Putamen (tissue), 1 donor: ENCODE measurements at places on chromosomes 6 and 20.

GRCh38 chr20:23823621-23824324 lies 2.8 kb downstream of the CST2 start:
- DNase-seq: peak; percentile 28

DNA sequence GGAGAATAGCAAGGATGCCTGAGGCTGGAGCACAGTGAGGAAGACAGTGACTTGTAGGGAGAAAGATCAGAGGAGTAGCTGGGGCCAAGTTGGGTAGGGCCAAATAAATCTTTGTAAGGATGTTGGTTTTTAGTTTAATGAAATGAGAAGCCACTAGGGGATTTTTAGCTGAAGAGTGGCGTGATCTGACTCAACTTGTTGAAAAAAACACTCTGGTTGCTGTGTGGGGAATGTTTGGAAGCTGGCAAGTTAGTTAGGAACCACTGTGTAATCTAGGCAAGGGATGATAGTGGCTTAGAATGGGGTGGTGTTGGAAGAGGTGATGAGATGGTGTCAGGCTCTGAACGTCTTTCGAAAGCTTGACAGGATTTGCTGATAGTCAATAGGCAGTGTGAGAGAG lies 176.1 kb upstream of the HDDC2 start:
- no peak for DNase-seq

- DNase-seq: no peak
Measured at GRCh38 chr20:17169585-17170136, 57.2 kb upstream of the PCSK2 start.

- DNase-seq: peak; percentile 61
Measured at GRCh38 chr6:151240791-151241642, 1.2 kb downstream of the AKAP12 start.

- DNase-seq: no peak
Measured at GRCh38 chr20:8151372-8151771, 19.3 kb downstream of the PLCB1 start.

- DNase-seq: peak; percentile 22
Measured at GRCh38 chr20:36439040-36439730, 102.1 kb upstream of the MYL9 start.

GRCh38 chr20:14919501-14920081 lies 582.2 kb upstream of the FLRT3 start:
- no peak for DNase-seq

DNA sequence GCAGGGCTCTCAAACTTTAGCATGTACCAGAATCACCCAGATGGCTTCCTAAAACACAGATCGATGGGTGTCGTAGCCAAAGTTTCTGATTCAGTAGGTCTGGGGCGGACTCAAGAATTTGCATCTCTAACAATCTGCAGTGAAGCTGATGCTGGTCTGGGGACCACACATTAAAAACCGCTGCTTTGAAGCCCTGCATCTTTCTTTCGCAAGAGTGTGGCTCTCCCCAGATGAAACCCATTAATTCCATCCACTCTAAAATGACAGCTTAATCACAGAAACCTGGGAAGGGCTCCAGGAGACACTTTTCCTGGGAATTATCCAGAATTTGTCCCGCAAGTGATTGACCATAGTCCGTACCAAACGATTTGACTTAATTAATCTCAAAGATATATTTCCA lies 319.8 kb upstream of the PLCB4 start:
- DNase-seq: no peak

DNA sequence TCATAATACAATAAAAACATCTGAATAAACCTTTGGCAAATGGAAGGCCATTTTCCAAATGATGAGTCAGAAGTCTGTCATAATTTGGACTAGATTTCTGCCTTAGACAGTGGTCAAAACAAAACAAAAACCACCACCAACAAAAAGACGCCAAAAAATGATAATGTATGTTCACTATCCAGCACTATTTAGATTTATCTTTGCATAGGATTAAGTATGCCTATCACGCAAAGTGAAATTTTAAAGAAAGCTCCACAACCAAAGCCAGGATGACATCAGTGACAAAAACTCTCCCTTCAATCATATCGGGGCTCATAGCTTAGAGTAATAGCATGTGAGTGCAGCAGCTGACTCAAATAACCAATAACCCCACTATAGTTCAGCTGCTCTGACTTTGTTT lies 201.9 kb downstream of the MOXD1 start:
- DNase-seq: no peak

DNA sequence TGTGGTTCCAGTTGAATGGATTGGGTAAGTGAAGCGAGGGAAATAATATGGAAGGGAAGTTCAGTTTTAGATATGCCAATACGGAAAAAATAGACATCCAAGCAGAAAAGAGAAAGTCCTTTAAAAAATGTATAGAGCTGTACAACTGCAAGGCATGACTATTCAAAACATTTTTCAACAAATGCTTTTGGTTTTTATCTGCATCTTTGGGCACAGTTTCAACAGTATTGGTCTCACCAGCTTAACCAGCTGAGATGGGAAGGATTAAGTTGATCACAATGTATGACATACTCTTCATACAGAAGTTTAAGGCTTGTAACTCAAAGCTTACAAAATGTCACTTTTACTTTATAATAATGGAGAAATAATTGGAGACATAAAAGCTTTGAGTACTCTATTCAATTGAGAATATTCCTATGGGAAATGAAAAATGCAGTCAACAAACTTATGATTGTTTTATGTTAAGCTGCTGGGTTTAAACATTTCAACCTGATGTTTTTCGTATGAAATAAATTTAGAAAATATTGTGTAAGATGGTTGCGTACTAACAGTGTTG lies 16.3 kb upstream of the UTRN start:
- DNase-seq: no peak
